NCI-H1436 (cell line): ENCODE measurements at places on chromosomes 5 and 9.

- no peak for DNase-seq
Measured at GRCh38 chr5:96924016-96924443, 11.8 kb upstream of the LNPEP start.

DNA sequence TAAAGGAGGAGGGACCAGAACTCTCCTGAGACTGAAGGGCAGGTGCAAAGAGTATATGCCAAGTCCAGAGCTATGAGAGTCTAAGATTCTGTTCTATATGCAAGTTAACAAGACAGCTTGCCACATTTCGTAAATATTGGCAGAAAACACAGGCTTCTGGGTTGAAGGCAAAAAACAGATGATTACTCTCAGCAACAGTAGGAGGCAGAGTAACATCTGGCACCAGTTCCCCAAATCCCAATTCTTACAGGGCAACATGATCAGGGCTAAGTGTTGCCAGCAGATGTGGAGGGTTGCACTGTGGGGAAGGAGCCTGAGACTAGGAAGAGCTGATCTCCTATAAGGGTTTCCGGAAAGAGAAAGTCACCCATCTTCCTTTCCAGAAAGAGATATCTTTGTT is 179.4 kb downstream of the PJA2 start:
- DNase-seq = no peak

- DNase-seq = no peak
Measured at GRCh38 chr5:7991125-7991821, 122.3 kb downstream of the MTRR start.

DNA sequence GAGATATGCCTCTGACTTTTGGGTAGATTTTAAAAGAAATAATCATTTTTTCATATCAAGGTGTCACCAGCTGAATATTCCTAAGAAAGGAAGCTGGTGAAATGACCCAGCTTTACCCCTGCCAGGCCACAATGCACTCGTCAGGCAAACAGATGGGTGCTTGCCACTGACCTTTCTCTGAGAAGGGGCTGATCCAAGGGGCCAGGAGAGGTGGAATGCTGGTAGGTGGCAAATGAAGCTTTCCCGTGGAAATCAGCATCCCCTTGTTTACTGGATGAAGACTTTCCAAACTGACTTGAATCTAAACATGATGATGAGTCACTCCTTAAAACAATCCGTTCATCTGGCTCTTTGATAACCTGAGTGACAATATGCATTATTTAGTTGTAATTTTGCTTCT is 44.3 kb upstream of the PLPP6 start:
- DNase-seq = no peak

- DNase-seq = no peak
Measured at GRCh38 chr9:3954331-3955304, 345.2 kb downstream of the GLIS3 start.

DNA sequence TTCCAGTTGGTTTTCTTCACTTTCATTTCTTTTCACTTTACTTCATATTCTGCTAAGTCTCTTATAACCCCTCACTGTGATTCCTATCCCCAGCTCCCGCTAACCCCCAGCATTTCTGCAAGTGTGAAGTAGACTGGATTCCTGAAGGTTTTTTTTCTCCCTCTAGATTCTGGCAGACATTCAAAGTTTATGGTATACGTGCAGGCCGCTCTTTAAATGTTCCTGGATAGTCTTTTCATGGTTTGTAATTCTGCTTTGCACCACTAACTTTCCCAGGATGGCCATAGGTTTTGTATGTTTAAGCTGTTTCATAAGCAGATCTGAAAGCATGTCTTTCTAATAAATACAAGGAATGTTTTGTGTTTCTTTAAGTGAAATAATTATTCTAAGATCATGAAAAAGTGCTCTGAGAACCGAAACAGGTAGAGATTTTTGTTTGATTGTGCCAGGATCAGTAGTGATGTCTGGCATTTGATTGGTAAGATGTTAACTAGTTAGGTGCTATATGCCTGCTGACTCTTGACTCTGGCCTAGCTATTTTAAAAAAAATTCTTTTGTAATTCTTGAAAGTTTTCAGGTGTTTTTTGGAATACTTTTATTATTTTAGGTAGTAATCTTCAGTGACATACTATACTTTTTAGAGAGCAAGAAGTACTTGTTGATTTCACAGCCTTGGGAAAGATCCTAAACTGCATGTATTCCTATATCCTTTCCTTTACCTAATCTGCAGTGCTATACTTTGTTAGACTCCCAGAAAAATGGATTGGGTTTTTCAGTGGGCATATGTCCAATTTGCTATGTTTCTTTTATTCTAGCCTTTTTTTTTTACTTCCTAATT is 29.7 kb downstream of the CNOT6 start:
- DNase-seq = no peak

GRCh38 chr5:74035521-74035937 is 409.5 kb downstream of the ARHGEF28 start:
- DNase-seq = no peak

- DNase-seq = no peak
Measured at GRCh38 chr9:69090946-69091345, 55.4 kb downstream of the FXN start.
